ENCODE measurements at places on chromosomes 2 and 18. TPM values are rescaled to one million over a fixed set of nuclear protein-coding genes. Genes with fewer than 3 reads are reported as not detected.

Gene ZNF519
- polyA plus RNA-seq: 1.7 TPM

Gene MGAT5
- polyA plus RNA-seq: 17.5 TPM

DNA sequence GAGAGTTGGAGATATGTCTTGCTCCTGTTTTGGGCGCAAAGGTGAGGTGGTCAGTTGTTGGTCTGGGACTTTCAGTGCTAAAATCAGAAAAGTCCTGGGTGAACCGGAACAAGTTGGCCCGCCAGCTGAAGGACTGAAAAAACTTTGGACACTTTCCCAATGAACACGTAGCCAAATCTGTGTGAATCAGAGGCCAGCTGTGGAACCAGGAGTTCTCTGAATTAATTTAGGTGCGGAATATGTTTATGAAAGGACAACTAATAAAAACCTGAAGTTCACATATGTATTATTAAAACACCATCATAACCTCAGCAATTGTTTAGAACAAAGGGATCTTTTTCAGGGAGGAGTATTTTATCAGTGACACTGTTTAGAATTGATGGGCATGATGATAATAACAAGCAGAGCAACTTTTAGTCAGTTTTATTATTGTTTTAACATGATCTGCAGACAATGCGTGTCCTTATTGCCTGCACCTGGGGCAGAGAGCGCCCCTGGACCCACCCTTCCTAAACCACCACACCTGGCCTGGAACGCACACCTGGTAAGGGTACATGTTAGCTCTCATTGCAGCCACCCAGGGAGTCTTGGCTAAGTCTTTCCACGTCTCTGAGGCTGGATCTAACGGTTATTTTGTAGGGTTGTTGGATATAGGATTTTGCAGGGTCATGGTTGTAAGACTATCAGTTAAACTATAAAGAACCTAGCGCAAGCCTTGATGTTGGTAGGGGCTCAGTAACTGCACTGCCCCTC lies 9.9 kb upstream of the ODC1 start:
- DNase-seq: peak; percentile 13

GRCh38 chr2:216635701-216636550 lies 2.7 kb downstream of the IGFBP2 start:
- no peak for DNase-seq

GRCh38 chr18:53796040-53796729 lies 428.3 kb downstream of the MBD2 start:
- no peak for DNase-seq

GRCh38 chr2:241940329-241940728 lies 70.8 kb downstream of the RTP5 start:
- no peak for DNase-seq

DNA sequence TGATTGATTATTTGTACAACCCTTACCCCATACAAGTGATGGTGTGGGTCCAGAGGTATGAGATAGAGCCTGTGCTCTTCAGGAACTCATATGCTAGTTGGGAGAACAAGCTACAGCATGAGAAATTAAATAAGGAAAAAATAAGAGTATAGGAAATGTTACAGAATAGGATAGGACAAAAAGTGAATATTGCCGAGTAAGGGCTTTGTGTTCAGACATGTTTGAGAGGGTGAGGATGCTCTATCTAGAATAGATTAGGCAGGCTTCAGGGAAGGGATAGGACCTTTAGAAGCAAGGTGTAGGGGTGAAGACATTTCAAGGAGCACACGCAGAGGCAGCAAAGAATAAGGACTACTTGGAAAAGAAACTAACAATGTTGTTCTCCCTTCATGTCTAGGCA lies 17.8 kb downstream of the CCDC150 start:
- DNase-seq: no peak

DNA sequence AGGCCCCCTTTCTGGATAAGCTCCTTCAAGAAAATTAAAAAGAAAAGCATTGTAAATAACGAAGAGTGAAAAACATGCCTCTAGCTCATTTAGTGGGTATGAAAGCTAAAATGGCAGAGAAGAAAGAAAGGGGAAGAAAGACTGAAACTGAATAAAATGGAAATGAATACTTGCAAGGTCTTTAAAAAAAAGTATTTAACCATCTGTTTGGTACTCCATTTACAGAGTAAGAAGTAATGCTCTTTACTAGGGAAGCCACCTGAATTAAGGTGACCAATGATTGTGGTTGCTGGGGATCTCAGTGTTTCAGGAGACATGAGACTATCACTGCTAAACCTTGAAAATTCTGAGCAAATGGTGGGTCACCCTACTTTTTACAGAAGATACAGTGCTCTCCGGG lies 17.7 kb upstream of the ARL5A start:
- no peak for DNase-seq

- DNase-seq: no peak
These were observed 82.6 kb downstream of the ZNF532 start for GRCh38 chr18:58947136-58947732.

- no peak for DNase-seq
These were observed 110.1 kb downstream of the MAIP1 start for GRCh38 chr2:200065477-200065876.

DNA sequence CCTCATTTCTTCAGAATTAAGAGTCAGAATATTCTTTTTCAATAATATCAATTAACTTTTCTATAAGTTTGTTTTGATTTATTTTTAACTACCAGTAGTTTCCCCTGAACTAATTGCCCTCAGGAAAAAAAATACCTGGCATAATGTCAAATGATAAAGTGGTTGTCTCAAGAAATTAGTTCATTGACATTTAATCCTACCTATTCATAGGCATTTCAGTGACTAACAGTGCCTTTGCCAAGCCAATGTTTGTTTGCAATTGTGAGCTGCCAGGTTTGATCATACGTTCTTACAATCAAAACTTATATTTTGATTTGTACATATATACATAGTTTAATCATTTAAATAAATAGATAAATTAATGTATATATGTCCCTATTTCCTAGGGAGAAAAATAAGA lies 267.3 kb upstream of the MC4R start:
- no peak for DNase-seq

- DNase-seq: no peak
These were observed 109.1 kb upstream of the CRIM1 start for GRCh38 chr2:36246320-36246990.
